Midbrain (tissue), 1 donor: ENCODE measurements at places on chromosomes 2 and 18.

- DNase-seq: peak; percentile 57
Measured at GRCh38 chr2:207161247-207162123, 4.3 kb downstream of the KLF7 start.

- DNase-seq: no peak
Measured at GRCh38 chr2:186912979-186913378, 64.0 kb upstream of the ZSWIM2 start.

GRCh38 chr2:21599417-21599816, 475.6 kb downstream of the TDRD15 start:
- DNase-seq: no peak

- peak; percentile 54 for DNase-seq
Measured at GRCh38 chr18:2104620-2105462, 466.5 kb downstream of the METTL4 start.

DNA sequence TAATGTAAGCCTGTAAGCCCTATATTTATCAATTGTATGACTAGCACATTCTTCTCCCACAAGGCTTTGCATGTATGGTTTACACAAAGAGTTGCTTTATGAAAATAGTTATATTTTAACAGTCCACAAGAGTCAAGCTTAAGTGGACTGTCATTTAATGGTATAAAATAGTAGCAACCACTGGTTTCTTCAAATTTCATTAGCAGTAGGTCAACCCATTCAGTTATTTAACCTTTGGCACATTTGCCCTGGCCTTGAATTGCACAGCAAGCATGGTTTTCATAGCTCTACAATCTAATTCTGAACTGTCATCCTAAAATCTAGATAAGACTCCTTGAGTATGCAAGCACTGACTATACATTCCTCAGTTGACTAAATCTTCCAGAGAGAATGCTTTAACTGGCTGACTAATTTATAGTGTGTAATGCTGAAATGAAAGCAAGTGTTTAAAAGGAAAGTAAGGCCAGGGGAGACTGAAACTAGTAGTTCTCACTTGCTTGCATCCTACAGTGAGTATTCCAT, 1.8 kb downstream of the DPP4 start:
- no peak for DNase-seq

- DNase-seq: no peak
Measured at GRCh38 chr2:149579972-149580882, 7.3 kb downstream of the MMADHC start.

DNA sequence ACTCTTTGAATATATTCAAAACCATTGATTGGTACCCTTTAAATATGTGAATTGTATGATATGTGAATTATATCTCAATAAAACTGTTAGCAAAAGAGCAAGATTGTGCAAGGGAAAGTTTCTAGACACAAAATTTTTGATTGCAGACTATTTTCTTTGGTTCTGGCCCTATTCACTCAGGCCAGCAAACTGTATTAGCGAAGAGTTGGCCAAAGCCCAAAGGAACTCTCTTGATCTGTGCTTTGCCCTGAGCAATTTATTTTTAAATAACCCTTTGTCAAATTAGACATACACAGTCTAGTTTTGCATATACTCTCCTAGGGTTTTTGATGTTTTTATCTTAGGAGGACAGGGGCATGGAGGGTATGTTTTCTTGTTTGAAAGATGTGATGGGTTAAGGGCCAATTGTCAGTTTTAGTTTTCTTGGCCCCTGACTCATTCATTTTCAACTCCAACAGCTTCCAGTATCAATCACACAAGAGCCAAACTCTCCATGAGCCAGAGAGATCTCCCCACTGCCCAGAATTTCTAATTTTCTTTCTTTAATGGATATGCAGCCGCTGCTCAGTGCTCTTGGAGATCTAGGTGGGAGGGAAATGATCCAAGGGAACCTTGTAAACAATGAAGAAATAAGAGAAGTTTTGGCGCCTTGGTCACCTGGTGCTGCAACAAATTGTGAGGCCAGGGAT, 231.5 kb downstream of the SRBD1 start:
- DNase-seq: no peak

DNA sequence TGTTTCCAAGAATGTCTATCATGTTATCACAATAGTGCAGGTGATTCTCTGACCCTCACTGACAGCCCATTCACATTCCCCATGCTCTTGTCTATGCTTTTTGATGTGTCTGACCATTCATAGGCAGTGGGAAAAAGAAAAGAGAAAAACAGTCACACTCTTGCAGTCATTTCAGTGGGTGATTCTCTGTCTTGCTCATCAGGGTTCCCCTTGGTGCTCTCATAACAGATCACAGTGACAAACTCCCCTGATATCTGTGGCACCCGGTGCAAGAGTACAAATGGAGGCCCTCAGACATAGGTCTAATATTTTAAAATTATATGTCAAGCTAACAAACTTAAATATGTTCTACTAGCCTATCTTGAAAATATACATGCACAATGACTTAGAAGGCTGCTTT, 72.7 kb upstream of the PPP1CB start:
- no peak for DNase-seq

- DNase-seq: no peak
Measured at GRCh38 chr2:164257742-164258141, 363.5 kb downstream of the GRB14 start.

DNA sequence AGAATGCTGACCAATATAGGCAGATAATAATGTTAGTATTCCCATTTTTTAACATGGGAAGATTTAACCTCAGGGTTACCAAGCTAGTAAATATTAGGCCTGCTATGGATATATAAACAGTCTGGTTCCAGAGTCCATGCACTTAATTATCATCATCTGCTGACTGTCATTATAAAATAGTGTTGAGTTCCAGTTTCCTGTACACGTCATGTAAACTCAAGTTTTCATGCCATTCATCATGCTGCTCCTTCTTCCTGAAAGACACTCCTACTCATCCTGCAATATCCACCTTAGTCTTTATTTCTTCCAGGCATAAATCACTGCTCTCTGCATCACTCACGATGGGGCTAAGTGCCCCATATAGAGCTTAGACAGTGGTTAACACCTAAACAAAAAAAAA, 420.8 kb upstream of the SPHKAP start:
- no peak for DNase-seq

- no peak for DNase-seq
Measured at GRCh38 chr2:121697108-121697631, 39.5 kb downstream of the NIFK start.

- DNase-seq: no peak
Measured at GRCh38 chr2:119477113-119477505, 45.5 kb downstream of the TMEM37 start.

DNA sequence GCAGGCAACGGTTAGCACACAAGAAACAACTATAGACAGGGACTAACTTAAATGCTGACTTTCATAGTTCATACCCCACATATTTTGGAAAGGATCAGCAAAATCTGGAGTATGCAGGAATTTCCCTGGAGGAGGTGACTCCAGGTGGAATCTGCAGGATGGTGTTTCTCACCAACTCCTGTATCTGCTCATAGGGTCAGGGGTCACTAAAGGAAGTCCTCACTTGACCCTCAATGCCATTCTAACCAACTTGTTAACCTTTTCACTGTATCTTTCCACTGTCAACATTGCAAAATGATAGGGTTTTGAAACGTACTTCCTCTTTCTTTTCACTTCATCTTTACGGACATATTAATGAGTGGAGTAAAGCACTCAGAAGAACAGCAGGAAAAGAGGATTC, 207.0 kb upstream of the CXCR4 start:
- DNase-seq: no peak

DNA sequence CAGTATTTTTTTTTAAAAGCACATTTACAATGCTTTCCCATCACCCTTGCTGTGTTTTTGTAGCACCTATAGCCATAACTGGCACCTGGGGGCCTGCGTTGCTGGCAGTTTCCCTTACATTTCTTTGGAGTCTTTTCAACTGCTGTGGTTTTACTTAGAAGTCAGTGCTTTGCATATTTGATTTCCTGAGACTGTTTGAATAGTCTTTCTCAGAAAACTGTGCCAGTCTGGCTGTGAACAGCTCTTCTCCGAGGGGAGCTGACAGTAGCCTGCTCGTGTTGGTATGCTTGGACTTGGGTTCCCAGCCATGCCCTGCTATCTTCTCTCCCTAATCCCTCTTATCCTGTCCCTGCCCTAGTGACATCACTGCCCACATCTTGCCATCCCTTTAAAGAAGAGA, 81.5 kb downstream of the DPP4 start:
- DNase-seq: no peak

- DNase-seq: no peak
Measured at GRCh38 chr2:166373951-166374350, 1.8 kb downstream of the SCN9A start.

- DNase-seq: no peak
Measured at GRCh38 chr2:57490741-57491140, 555.9 kb upstream of the VRK2 start.

DNA sequence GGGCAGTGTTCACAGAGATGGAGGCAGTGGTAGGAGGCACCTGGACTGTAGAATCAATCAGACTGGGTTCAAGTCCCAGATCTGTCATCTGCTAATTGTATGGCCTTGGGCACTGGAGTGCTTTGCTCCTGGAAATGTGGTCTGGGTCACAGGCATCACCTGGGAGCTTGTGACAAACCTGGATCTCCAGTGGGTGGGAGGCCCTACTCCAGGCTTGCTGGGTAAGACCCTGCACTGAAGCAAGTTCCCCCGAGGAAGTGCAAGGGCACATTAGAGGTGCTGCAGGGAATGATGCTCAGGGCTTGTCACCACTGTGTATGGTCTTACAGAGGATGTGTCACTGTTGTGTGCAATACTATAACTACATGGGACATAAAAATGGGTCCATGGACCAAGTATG, 220.5 kb upstream of the ID2 start:
- DNase-seq: no peak
